ENCODE measurements at places on chromosomes 7 and 10. TPM values are rescaled to one million over a fixed set of nuclear protein-coding genes. Genes with fewer than 3 reads are reported as not detected.

GRCh38 chr7:139669106-139670061 is 108.4 kb downstream of the HIPK2 start:
- H3K4me1 ChIP-seq, result no peaks in the 10 kb centered on the region
- no peak for DNase-seq
- no peaks in the 10 kb centered on the region for H3K27me3 ChIP-seq

VSTM4 gene
- 0.57 TPM for total RNA-seq

TMEM213 gene
- not detected for total RNA-seq

- no peak for DNase-seq
- no peaks in the 10 kb centered on the region for H3K27me3 ChIP-seq
- peaks cover 5% of the 10 kb centered on the region for H3K4me1 ChIP-seq
- no peak overlapping the region for H3K27ac ChIP-seq
Observed at GRCh38 chr10:114057855-114058254, 14.2 kb downstream of the ADRB1 start.

DNA sequence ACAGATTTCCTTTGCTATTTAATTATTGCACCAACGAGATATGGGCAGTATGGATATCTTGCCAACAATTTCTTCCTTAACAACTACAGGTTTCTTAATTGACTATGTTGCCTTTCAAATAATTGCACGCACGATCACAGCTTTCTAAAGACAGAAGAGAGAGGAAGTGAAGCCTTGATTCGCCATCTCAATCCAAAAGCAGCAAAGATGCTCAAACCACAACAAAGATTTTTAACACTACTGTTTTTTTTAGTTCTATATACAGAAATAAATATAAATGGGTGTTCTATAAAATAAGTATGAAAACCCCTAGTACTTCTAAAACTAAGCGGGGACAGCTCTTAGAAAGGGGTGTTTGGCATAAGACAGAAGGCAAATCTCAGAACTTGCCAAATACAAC is 251.3 kb downstream of the SFMBT2 start:
- H3K4me3 ChIP-seq, result no peak overlapping the region
- no peaks in the 10 kb centered on the region for H3K4me1 ChIP-seq
- no peak overlapping the region for H3K27ac ChIP-seq
- peaks cover 42% of the 10 kb centered on the region for H3K36me3 ChIP-seq
